ENCODE measurements at places on chromosomes 12 and 14. TPM values are rescaled to one million over a fixed set of nuclear protein-coding genes. Genes with fewer than 3 reads are reported as not detected.

DNA sequence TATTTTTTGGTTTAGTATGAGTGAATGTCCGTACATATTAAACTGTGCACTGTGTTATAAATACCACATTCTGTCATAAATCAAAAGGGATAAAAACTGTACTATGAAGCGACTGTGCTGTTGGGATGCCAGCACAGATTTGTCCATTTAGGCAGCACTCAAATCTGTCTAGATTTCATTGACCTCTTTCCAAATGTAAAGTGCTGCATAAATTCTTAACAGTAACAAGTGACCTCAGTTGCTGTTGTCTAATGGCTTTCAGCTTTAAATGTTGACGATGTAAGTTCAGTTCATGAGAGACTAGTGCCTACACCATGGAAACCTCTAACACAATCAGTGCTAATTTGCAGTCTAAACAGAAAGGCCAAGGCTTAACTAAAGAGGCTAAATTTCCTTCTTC is 531.4 kb upstream of the LMO3 start:
- no peak for DNase-seq

Gene FOXA1
- 249 TPM for total RNA-seq

Gene EMP1
- 158 TPM for total RNA-seq

GRCh38 chr12:54016051-54016450 is 7.3 kb downstream of the HOXC8 start:
- DNase-seq, result no peak

Gene ACSM4
- total RNA-seq, result not detected

- no peak for DNase-seq
These were observed 19.6 kb upstream of the KERA start for GRCh38 chr12:91077228-91077954.
